GM18507 (cell line): ENCODE measurements at places on chromosomes 11 and 22.

GRCh38 chr11:34351687-34352469 is 5.9 kb downstream of the ABTB2 start:
- no peak for DNase-seq

GRCh38 chr11:68893282-68893681 is 10.3 kb downstream of the MRPL21 start:
- no peak for DNase-seq

DNA sequence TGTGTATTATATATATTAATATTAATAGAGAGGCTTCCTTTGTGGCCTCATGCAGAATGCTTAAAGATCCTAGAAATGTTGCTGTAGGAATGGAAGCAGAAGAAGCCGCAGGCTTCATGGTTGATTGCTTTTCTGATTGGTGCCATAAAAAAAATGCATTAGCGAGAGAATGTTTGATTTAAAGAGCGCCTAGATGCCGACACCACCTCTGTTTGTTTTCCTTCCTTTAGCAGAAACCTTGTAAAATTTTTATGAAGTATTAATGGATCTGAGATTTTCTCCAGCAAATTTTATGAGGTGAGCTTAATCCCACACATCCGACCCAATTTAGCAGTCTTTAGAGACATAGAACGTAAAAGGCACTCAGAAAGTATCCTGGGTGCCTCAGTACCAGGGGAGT is 587.5 kb downstream of the NTM start:
- no peak for DNase-seq

GRCh38 chr11:20207781-20208621 is 47.7 kb upstream of the DBX1 start:
- DNase-seq, result no peak

GRCh38 chr22:21624880-21625791 is 4.7 kb downstream of the YDJC start:
- DNase-seq, result no peak

DNA sequence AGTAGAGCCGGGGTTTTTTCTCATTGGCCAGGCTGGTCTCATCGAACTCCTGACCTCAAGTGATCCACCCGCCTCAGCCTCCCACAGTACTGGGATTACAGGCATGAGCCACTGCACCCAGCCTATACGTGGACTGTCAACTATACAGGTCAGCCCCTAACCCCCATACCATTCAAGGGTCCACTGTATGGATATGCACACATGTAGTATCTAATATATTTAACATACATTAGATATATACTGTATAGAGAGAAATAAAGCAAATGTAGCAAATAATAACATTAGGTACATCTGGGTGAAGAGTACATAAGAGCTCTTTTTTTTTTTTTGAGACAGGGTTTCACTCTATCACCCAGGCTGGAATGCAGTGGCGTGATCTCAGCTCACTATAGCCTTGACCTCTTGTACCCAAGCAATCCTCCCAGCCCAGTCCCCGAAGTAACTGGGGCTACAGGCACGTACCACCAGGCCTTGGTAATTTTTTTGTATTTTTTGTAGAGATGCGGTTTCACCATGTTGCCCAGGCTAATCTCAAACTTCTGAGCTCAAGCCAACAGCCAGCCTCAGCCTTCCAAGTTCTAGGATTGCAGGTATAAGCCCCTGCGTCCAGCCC is 1.5 kb upstream of the ATP5MGL start:
- no peak for DNase-seq

DNA sequence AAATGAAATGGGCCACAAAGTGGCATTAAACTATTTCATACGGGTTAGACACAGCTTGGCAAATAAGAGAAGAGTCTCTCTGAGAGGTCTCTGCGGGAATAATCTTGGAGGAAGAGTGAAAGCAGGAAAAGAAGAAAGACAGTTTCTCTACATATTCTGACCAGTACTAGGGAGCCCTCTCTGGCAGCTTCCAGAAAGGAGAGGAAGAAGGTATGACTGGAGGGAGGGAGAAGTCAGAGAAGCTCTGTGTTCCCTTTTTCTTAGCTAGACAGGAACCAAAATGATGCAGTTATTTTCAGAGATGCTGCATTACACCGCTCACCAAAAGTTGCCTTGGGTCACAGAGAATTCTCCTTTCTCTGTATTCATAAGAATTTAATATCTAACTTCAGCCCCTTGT is 382.1 kb downstream of the KCNA4 start:
- no peak for DNase-seq

DNA sequence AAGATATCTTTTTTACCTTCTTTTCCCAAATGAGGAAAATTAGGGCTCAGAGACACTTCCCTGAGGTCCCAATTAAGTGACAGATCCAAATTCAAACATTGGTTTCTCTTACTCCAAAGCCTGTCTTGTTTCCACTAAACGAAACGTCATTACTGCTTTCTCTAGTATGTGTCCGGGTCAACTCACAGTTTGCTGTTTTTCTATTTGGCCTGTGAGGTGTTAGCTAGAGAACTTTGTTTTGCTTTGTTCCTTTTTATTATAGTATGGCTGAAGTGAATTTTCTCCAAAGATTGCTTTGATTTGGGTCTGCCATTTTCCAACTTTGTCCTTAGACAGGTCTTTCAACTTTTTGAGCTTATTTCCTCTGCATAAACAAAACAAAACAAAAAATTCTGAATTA is 179.6 kb downstream of the UVRAG start:
- DNase-seq, result no peak

- DNase-seq, result no peak
Observed at GRCh38 chr11:102478673-102479299, 26.2 kb upstream of the TMEM123 start.

DNA sequence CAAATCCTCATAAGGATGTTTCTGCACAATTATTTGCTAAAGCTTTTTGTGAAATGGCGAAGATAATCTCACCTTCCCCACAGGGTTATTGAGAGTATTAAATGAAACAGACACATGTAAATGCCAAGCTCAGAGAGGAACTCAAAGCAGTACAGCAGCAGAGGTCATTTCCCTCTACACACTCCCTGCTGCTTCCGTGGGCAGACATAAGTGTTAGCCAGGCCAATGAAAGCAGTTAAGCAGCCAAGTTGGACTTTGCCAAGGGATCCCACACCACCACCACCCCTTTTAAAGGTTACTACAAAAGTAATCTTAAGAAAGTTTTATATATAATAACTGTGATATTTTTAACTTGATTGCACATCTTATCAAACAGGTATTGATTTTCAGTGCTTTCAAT is 4.0 kb upstream of the FAM111A start:
- no peak for DNase-seq

DNA sequence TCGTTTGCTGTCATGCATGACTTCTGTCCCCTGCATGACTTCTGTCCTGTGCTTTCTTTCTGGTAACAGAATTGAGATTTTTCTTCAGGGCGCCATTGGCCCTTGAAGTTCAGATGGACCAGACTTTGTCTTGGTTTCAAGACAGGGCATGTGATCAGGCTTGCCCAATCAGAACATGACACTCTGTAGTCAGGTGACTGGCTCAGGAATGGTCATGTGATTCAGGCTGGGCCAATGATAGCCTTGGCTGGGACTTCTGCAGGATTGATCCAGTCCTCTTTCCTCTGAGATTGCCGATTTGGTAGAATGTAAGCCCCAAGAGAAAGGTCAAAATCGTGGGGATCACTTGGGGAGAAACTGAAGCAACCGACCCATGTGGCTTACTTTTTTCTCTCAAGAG is 90.5 kb upstream of the ALX4 start:
- DNase-seq, result no peak

DNA sequence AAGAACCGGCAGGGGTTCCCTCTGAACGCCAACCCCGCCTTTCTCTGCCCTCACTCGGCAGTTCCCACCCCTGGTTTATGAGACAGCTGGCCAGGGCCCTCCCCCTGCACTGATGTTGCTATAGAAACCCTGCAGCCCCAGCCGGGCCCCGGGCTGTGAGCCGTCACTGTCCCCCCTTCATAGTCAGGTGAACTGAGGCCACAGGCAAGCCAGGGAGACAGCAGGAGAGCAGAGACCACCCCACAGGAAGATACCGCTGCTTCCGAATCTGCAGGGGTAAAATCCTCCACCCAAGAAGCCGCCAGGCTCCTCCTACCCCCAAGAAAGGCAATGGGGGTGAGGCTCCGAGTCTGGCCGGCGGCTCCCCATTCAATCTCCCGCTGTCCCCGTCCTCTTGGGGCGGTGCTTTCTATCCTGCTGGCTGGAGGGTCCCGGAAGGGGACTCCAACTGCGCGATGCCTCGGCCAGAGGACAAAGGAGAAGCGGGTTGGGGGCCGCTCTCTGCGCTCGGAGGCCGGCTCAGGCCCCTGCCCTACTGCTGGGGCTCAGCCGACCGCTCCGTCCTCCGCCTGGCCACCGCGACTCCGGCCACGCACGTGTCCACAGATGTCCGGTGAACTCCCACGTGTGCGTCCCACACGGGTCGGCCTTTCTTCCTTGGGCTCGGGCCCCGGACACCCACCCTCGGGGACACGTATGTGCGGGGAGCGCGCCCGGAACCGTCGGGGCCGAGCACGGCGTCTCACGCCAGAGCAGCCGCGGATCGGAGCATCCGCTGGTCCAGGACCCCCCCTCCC is 587 bp downstream of the SLC25A22 start:
- DNase-seq, result peak; percentile 65

DNA sequence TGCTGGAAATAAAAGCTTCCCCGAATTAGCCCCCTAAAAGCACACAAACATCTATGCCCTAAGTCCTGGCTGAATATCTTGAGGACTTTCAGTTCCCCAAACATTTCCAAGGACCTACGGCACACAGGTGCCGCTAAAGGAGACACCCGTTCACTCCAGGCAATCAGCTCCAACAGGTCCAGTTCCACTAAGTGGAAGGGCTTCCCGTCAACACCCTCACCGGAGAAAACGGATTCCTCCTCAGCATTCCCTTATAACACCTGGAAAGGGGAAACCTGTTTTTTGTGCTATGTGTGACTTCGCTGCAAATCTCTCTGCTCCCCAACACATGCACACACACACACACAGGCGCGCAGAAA is 3.9 kb downstream of the TENM4 start:
- DNase-seq, result no peak

DNA sequence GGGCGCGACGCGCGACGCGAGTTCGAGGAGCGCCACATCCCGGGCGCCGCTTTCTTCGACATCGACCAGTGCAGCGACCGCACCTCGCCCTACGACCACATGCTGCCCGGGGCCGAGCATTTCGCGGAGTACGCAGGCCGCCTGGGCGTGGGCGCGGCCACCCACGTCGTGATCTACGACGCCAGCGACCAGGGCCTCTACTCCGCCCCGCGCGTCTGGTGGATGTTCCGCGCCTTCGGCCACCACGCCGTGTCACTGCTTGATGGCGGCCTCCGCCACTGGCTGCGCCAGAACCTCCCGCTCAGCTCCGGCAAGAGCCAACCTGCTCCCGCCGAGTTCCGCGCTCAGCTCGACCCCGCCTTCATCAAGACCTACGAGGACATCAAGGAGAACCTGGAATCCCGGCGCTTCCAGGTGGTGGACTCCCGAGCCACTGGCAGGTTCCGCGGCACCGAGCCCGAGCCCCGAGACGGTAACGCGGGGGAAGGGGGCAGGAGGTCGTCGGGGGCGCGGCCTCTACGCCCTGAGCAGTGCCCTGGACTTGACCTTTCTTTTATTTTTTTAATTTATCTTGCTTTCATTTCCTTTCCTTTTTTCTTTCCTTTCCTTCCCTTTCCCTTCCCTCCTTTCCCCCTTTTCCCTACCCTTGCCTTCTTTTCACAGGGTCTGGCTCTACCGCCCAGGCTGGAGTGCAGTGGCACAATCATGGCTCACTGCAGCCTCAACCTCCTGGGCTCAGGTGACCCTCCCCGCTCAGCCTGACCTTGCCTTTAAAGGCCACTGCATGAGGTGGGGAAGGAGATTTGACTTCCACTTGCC is 5.0 kb downstream of the MPST start:
- DNase-seq, result no peak

DNA sequence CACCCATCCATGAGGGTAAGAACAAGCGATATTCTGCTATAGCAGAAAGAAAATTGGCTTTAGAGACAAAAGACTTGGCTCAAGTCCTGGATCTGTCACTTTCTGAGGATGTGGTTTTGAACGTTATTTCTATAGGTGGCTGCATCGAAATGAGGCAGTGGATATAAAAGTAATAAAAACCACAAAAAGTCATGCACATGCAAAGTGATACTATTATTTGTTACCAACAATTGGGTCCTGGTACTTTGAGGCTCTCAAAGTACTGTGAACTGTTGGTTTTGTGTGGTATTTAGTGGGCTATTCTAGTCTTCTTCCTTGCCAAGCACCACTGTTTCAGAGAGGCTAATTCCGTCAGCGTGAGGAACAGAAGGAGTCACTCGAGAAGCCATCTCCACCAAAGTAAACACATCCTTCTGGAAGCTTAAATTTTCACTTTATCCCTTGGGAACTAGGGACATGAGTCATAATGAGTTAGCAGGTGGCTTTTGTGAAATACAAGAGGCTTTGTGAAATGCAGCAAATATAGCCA is 13.1 kb downstream of the UBASH3B start:
- DNase-seq, result no peak

GRCh38 chr11:35553831-35554230 is 28.4 kb upstream of the PAMR1 start:
- no peak for DNase-seq

DNA sequence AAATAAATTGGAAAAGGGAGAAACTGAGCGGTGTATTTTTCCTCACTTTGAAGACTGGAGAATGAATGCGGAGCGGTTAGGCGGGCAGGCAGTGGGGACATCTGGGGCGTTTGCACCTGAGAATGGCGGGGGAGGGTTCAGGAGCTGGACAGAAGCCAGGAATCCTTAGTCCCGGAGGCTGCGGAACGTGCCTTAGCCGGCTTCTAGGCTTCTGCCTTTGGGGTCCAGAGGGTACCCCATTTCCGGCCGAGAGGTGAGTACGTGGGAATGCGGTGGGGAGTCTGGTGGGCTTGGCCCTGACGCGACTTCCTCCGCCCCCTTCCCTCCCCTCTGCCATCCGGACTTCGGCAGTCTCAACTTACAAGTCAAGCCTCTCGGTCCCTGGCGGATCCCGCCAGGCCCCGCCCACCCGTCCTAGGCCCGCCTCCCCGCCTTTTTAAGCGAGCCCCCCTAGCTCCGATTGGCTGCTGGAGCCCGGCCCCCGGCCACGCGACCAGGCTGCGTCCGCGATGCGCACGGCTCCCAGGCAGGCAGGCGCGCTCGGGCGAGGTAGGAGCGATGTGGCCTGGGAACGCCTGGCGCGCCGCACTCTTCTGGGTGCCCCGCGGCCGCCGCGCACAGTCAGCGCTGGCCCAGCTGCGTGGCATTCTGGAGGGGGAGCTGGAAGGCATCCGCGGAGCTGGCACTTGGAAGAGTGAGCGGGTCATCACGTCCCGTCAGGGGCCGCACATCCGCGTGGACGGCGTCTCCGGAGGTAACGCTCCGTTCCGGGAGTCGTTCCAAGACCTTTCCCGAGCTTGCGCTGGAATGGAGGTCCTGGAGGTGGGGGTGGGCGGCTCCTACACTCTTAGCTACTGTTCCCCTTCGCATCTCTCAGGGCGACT is at the start of gene GCAT:
GCAT (plus strand) TSS at position 525 of the 884 bp plus-strand sequence; CDS start at position 559, 34 bp downstream.
- DNase-seq, result peak; percentile 98

DNA sequence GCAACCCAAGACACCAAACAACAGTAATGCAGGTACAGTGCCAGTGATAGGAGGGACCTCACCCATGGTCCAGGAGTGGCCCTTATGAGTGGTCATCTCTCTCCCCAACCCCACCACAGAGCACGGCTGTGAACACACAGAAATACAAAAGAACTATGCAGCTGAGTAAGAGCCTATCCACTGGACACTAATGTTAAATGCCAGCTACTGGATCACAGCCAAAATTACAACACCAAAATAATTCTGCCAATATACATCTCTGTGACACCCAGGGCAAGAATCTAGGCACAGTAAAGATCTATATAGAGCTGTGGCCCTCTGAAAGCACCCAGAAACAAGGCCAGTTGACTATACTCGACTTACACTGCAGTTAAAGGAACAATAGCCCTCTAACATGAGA is 22.8 kb upstream of the GPR83 start:
- no peak for DNase-seq

- DNase-seq, result no peak
Observed at GRCh38 chr22:50440544-50441249, 34.1 kb downstream of the SBF1 start.
